ENCODE measurements at places on chromosomes 11 and 22. TPM values are rescaled to one million over a fixed set of nuclear protein-coding genes. Genes with fewer than 3 reads are reported as not detected.
A peak's percentile ranks its signal among the peaks of the same experiment; 100 is the strongest.

DNA sequence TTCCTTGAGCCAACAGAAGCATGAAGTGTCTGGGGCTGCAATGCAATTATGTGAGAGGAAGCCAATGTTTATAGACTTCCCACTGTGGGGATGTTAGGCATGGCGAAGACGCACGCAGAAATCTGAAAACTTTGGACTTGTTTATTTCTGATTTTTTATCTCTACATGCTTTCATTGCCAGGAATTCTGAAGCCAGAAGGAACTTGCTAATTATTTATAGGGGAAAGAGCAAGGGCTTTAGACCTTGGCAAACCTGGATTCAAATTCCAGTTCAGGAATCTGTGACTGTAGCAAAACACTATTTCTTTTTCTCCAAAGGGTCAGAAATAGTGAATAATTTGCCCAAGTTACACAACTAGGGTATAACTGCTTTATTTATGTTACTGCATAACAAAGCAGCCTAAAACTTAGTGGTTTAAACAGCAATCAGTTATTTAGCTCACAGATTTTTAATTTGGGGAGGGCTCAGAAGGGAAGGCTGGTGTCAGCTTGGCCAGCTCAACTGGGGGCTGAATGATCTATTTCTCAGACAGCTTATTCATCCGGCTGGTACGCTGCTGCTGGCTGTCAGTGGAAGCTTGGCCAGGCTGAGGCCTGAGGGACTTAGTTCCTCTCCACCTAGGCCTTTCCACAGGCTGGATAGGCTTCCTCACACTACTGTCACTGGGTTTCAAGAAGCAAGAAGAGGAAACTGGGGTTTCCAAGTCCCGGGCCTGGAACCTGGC is 1.9 kb upstream of the OR6Q1 start:
- no peak for DNase-seq

- DNase-seq = no peak
Observed at GRCh38 chr22:24542641-24543040, 12.3 kb downstream of the GUCD1 start.

DNA sequence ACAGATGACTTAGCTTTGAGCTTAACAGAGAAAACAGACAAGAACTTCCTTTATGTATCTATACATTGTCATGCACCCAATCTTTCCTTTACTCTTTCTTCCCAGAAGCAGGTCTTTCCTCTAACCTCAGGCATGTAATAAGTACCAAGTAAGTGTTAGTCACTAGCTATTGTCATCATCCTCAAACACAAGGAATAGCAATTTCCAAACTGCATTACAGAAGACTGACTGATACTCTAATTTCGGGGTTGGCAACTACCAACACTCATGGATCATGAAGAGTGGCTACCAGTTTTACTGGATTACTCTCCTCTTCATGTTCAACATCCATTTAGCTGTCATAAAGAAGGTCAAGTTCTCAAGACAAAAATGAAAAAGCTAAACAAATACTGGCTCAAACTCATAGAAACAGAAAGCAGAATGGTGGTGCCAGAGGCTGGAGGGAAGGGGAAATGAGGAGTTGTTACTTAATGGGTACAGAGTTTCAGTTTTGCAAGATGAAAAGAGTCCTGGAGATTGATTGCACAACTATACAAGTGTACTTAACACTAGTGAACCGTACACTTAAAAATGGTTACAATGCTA is 111.6 kb downstream of the SIK3 start:
- DNase-seq = no peak

DNA sequence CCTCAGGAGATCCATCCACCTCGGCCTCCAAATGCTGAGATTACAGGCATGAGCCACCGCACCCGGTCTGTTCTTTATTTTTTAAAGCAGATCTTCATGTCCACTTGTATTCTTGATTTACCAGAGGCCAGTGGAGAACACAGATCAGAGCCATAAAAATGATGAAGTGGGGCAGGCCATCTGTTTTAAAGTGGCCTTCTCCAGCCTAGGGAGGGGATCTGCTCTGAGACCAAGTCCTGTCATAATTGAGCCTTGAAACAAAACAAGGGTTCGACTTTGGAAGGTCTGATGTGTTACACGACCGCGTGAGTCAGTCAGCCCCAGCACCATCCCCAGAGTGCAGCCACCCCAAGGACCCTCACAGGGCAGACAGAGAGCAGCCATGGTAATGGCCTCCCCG is 27.5 kb downstream of the ABCC8 start:
- DNase-seq = no peak

DNA sequence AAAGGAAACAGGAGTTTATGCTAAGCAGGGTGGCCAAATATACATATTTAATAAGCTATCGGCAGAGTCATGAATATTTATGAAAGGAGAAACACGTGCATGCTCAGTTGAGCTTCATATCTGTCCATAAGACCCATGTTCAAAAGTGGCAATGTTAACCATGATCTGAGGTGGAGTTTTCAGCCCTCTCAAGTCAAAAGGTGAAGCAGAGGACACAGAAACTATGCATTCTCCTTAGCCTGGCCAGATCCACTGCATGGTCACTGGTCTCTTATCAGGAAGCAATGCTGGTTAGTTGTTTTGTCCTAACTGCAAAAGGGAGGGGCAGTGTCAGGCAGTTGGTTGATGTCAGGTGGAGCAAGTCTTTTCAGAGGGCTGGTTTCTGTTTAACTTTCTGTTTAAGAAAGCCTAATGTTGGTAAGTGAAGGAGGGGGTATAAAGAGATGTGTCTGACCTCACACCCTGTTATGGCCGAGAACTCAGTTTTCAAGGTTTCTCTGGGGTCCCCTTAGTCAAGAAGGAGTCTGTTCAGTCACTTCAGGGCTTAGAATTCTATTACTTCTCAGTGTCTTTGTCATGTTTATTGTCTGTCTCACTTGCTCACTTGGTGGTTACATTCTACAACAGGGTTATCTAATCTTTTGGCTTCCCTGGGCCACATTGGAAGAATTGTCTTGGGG is 5.5 kb upstream of the SELENOH start:
- no peak for DNase-seq

- no peak for DNase-seq
Observed at GRCh38 chr11:59999691-60000090, 17.3 kb upstream of the OOSP4B start.

- DNase-seq = peak; percentile 69
Observed at GRCh38 chr11:72676861-72677341, 2.7 kb upstream of the PDE2A start.

- no peak for DNase-seq
Observed at GRCh38 chr11:32510039-32510438, 73.6 kb upstream of the EIF3M start.

GRCh38 chr22:29115682-29116288 is 43.0 kb downstream of the KREMEN1 start:
- no peak for DNase-seq

GRCh38 chr11:104291646-104292045 is 127.7 kb upstream of the PDGFD start:
- no peak for DNase-seq

- no peak for DNase-seq
Observed at GRCh38 chr11:32332990-32333319, 102.4 kb downstream of the WT1 start.

- no peak for DNase-seq
Observed at GRCh38 chr11:37858398-37858797, 1260.4 kb upstream of the RAG2 start.

DNA sequence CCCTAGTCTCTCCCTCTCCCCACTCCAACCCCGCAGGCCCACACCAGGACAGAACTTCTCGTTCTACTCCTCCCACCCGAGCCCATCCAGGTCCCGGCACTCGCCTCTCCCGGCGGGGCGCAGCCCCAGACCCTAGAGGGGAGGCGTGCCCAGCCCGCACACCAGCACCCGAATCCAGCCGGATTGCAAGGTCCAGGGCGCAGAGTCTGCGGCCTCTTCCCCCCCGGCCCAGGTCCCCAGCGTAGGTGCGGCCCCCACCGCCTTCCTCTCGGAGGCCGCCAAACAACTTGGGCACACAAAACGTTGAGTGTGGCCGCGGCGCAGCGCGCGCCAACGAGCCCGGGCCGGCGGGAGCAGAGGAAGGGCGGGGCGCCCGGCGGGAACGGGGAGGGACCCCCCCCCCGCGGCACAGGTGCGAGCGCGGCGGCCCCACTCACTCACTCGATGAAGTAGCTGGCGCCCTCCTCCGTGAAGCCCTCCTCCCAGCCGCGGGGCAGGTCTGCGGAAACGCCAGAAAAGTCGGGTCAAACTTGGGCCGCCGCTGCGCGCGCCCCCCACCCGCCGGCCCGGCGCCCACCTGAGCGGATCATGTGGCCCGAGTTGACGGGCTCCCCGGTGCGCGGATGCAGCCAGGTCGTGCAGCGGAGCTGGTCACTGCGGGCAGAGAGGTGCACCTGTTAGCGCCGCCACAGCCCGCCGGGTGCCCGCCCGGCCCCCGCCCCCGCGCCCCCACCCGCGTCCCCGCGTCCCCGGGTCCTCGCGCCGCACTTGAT is 480 bp downstream of the PLEKHA7 start:
- peak; percentile 21 for DNase-seq

DNA sequence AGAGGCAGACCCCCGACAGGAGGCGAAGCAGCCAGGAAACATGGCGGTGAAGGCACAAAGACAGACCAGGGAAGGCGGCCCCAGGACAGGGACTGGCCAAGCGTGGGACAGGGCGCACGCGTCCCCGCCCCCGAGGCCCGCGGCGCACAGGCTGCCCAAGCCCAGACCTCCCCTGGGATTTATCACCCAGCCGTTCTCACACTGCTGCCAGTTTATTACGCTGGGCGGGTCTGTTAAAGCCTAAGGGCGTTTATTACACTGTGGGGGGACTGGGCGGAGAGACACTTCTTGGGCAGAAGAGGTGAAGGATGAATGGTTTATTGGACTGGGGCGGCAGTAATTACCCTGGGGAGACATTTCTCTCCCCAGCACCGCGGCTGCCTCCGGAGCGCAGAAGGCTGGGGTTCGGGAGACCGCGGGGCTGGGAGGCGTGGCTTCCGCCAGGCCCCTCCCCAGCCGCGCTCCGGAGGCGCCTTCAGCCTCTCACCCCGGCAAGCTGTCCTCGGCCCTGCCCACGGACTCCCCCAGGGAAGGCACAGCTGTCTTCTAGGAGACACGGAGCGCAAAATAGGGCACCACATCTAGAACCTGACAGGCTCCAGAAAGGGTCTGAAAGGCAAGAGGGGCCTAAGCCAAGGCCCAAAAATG is 47.1 kb downstream of the SLC22A12 start:
- no peak for DNase-seq

- DNase-seq = no peak
Observed at GRCh38 chr11:79018371-79018849, 422.4 kb downstream of the TENM4 start.

Gene PGAP2
- polyA plus RNA-seq = 16.2 TPM

- no peak for DNase-seq
Observed at GRCh38 chr22:45261407-45262088, 20.9 kb upstream of the KIAA0930 start.

Gene HTR3A
- 0.23 TPM for polyA plus RNA-seq

Gene RIMBP3B
- 0.78 TPM for polyA plus RNA-seq

DNA sequence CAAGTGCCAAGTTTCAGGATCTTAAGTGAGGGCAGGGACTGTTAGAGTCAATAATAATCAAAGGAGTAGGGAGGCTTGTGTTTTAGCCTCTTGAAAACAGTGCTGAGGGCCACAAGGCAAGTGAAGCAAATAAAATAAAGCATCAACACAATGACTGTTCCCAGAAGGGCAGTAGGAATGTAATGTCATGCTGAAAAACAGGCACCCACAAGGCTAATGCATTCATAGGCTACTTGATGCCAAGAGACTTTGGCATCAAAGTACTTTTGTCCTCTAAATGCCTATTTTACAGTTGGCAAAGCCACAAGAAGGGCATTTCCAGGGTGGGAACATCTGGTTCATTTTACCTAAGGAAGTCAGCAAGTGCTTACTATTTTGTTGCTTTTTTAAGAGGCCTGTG is 22.9 kb downstream of the RAB39A start:
- DNase-seq = no peak

GRCh38 chr11:44923806-44924205 is 26.9 kb downstream of the TP53I11 start:
- no peak for DNase-seq

GRCh38 chr22:28658448-28658847 is 21.2 kb downstream of the TTC28 start:
- no peak for DNase-seq

Gene GRAP2
- polyA plus RNA-seq = 53.1 TPM

Gene ART1
- not detected for polyA plus RNA-seq

GRCh38 chr22:50227579-50228215 is 17.1 kb downstream of the TUBGCP6 start:
- DNase-seq = no peak

Data from CD4-positive, alpha-beta memory T cell (primary cell).